ENCODE measurements at places on chromosomes 5 and 9. TPM values are rescaled to one million over a fixed set of nuclear protein-coding genes. Genes with fewer than 3 reads are reported as not detected.

The ZNF483 gene
- 1.3 TPM for total RNA-seq

The SPINK13 gene
- total RNA-seq: not detected

The UGT3A2 gene
- not detected for total RNA-seq

The FUBP3 gene
- total RNA-seq: 58.0 TPM

The PTGDS gene
- 1.8 TPM for total RNA-seq

The CDH18 gene
- not detected for total RNA-seq

The ZNF366 gene
- not detected for total RNA-seq

The STING1 gene
- 33.1 TPM for total RNA-seq

The PSMB7 gene
- 264 TPM for total RNA-seq

The PAEP gene
- total RNA-seq: not detected

The SHOC1 gene
- 0.09 TPM for total RNA-seq

The FBN2 gene
- total RNA-seq: 236 TPM

The CBY3 gene
- not detected for total RNA-seq

The SVEP1 gene
- 9.9 TPM for total RNA-seq

The CACNA1B gene
- total RNA-seq: not detected

Data from MCF 10A (cell line).